ENCODE measurements at places on chromosomes 11 and 22.

DNA sequence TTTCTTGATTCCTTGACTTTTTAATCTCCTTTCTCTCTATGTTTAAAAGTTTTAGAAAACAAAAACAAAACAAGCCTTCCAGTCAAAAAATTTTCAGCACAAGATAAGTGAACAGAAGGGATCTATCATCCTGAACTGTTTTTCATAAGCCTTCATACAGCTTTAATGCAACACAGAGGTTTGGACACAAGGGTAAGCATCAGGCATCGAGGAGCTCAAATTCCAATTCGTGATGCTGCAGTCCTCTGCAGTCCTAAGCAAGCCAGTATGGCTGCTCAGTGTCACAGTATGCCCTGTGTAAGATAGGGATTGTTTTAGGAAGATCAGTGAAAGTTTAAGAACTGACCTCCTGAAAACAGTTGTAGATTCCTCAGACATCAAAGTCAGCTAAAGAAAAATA lies 740.9 kb downstream of the NTM start:
- H3K4me3 ChIP-seq: no peak overlapping the region
- no peak overlapping the region for H3K27ac ChIP-seq
- H3K36me3 ChIP-seq: no peaks in the 10 kb centered on the region

DNA sequence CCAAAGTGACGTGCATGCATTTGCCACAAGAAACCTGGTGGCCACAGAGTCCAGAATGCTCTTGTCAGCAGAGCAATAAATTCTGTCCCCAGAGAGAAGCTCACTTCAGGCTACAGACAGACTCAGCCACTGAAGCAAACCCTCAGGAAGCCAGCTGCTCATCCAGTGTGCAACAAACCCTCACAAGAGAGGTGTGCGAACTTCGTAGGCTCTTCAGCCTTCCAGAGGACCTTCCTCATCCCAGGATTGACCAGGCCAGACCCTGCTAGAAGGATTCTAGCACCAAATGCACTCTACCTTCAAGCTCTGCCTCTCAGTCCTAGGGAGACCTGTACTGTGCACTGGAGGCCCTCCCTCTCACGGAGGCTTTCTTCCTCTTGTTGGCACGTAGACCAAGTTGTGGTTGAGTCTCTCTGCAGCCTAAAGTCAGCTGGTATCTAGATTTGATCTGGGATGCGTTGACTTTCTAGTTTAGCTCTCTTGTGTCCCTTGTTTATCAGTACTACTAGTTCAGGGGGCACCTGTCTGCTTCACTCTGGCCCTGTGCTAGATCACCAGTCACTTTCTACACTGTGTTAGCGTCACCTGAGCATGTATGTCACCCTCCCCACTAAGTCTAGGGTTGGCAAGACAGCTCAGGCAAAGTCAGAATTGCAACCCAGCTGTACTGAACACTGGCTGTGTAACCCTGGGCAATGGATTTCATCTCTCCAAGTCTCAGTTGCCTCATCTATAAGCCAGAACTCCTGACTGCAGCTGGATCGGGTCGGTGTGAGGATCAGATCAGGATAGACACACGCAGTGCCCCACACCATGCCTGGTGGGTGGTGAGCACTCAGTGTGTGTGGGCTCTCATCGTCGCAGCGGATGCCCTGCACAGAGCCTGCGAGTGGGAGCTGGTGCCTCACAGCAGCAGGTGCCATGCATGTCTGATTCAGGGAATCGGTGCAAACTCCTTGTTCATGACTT lies 22.1 kb upstream of the TMPRSS13 start:
- peaks cover 2% of the 10 kb centered on the region for H3K36me3 ChIP-seq
- H3K4me3 ChIP-seq: peak overlapping the region; percentile 57
- H3K27ac ChIP-seq: peak overlapping the region; percentile 85

DNA sequence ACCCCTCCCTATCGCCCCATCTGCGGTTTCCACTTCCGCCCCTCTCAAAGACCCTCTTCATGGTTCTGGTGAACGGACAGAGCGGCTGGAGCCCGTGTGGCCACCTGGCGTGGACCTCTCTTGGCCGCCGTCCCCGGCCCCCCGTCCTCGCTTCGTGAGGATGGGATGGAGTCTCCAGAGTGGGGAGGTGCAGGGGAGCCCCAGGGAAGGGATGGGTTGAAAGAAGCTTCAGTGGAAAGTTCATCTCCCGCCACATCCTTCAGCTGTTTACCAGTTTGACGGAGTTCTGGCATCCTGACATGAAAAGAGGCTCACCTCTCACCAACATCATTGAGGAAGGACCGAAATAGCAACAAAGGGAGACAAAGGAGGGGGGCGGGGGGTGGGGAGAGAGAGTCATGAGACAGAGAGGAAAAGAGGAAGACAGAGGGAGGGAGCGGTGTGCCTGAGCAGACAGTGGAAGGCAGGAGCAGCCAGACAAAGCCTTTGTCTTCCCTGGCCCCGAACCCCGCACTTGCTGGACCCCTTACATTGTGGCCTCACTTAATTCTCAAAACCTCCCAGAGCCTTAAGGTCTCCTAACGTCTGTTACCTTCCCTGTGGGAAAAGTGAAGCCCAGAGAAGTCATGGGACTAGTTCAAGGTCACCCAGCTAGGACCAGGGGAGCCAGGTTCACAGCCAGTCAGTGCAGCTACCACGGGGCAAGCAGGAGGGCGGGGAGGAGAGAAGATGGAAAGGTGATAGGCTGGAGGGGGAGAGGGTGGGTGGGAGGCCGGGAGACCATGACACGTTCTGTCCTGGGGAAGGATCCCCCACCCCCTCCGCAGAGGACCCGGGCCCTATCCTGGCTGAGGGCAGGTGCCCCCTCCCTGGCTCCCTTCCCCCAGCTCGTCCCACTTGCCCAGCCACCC lies 54.9 kb downstream of the CD6 start:
- H3K4me1 ChIP-seq: peaks cover 89% of the 10 kb centered on the region
- no peak for DNase-seq
- H3K27ac ChIP-seq: peak overlapping the region; percentile 94
- no peaks in the 10 kb centered on the region for H3K27me3 ChIP-seq
- peaks cover 43% of the 10 kb centered on the region for H3K36me3 ChIP-seq

- H3K36me3 ChIP-seq: peaks cover 46% of the 10 kb centered on the region
- no peak overlapping the region for H3K4me3 ChIP-seq
- no peak overlapping the region for H3K27ac ChIP-seq
- no peak for DNase-seq
- no peaks in the 10 kb centered on the region for H3K4me1 ChIP-seq
Observed at GRCh38 chr11:74612877-74613276, 20.5 kb downstream of the POLD3 start.

GRCh38 chr11:63993993-63994392 lies 7.8 kb downstream of the OTUB1 start:
- no peak overlapping the region for H3K4me3 ChIP-seq
- peaks cover 39% of the 10 kb centered on the region for H3K36me3 ChIP-seq
- H3K4me1 ChIP-seq: peaks cover 2% of the 10 kb centered on the region
- no peak for DNase-seq
- H3K27ac ChIP-seq: no peak overlapping the region

DNA sequence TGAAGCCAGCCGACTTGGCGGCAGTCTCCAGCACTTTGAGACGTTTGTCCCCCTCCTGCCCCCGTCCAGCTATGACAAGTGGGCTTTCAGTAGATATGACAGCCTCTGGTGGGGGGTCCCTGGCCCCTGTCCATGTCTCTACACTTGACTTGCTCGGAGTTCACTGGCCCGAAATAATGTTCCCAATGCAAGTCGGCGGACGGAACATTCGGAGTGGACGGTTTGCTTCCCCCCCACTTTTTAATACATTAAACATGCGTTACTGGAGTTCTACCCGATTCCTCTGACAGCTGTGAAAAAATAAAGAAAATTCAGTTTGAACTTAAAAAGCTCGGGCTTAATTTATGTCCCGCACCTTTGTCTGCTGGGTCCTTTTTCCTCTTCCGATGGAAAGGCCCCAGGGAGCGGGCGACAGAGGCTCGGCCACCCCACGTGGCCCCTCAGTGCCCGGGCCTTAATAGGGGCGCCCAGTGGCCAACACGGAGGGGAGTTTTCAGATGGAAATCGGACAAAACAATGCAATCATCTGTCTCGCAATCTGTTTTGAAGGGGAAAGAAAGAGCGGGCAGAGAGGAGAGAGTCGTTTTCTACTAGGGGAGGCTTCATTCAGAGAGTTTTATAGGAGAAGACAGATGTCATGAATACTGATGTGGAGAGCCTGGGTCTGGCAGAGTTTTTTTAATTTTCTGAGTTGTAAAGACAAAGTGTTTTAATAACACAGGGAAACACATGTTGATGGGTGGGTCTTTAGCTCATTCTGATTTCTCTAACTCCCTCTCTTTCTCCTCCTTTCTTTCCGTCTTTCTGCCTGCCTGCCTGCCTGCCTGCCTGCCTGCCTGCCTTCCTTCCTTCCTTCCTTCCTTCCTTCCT lies 50.2 kb downstream of the SMIM38 start:
- H3K27ac ChIP-seq: no peak overlapping the region
- peaks cover 5% of the 10 kb centered on the region for H3K4me1 ChIP-seq
- H3K36me3 ChIP-seq: peaks cover 2% of the 10 kb centered on the region
- no peak overlapping the region for H3K4me3 ChIP-seq
- H3K27me3 ChIP-seq: peaks cover 11% of the 10 kb centered on the region
- no peak for DNase-seq

DNA sequence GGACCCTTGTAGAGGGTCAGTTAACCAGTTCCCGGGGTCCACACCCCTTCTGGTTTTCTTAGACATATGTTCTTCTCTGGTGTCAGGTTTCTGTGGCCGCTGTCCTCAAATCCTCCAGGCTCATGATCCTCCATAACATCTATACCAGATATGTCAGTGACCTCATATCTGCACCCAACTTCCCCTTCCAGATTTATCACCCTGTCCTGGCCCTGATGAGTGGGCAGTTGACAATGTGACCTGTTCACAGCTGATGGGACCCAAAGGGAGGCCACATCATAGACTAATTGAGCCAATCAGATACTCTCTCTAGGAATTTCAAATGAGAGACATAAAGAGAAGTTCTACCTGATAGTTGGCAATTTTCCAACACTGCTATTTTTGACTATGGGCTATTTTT lies 5.1 kb downstream of the DKK3 start:
- no peak for DNase-seq
- no peak overlapping the region for H3K4me3 ChIP-seq
- peaks cover 9% of the 10 kb centered on the region for H3K4me1 ChIP-seq

GRCh38 chr11:61075891-61076290 lies 26.4 kb upstream of the CD5 start:
- no peak for DNase-seq
- H3K36me3 ChIP-seq: peaks cover 28% of the 10 kb centered on the region
- H3K4me3 ChIP-seq: peak overlapping the region; percentile 50
- H3K27me3 ChIP-seq: no peaks in the 10 kb centered on the region

DNA sequence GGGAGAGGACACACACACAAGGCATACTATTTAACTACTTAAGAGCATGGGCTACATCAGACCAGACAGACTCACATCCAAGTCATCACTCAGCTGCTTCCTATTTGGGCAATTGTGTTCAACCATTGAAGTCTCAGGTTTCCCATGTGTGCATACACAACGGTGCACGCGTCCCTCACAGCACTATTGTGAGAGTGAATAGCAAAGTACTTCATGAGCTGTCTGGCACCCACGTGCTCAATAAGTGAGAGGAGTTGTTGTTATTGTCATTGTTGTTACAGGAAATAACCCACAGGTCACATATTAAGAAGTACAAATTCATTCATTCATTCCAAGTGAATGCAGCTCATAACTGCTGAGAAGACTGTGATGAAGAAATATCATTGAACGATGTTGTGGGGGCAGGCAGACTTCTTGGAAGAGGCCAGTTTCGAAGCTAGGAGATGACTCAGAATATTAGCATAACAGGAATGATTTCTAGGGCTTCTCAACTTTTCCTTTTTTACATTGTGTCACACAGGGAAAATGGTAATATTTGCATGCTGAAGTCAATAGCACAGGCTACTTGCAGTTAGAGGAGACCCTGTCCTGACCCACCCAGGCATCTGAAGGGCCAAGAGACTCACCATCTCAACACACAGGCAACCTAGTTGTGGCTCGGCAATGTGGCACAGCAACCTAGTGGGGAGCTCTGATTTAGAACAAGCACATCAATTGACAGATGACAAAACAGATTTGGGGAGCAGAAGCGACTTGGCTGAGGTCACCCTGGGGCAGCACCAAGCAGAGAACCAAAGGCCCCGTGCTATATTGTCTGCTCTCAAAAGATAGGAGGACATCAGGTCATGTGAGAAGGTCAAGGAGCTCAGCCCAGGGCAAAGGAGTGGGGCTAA lies 606.0 kb downstream of the BUD13 start:
- no peak for DNase-seq
- no peak overlapping the region for H3K27ac ChIP-seq
- no peaks in the 10 kb centered on the region for H3K36me3 ChIP-seq
- H3K27me3 ChIP-seq: peaks cover 6% of the 10 kb centered on the region
- no peaks in the 10 kb centered on the region for H3K4me1 ChIP-seq
